HEK293T (cell line): ENCODE measurements at places on chromosomes 2 and 18.
A peak's percentile ranks its signal among the peaks of the same experiment; 100 is the strongest.

- DNase-seq, result no peak
Measured at GRCh38 chr2:177506998-177507397, 114.4 kb downstream of the AGPS start.

DNA sequence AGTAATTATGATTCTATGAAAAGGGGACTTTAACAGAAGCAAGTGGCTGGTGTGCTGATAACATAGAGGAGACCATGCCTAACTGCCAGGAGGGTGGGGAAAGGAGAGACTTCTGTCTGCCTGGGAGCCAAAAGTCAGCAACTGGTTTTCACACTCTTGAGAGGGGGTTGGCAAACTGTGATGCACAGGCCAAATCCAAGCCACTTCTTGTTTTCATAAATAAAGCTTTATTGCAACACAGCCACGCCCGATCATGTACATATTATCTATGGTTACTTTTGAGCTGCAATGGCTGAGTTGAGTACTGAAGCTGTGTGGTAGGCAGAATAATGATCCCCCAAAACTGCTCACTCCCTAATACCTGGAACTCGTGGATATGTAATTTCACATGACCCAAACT, 208.4 kb downstream of the LNPK start:
- DNase-seq, result no peak

- DNase-seq, result no peak
Measured at GRCh38 chr2:241232736-241233575, 44.5 kb downstream of the ANO7 start.

DNA sequence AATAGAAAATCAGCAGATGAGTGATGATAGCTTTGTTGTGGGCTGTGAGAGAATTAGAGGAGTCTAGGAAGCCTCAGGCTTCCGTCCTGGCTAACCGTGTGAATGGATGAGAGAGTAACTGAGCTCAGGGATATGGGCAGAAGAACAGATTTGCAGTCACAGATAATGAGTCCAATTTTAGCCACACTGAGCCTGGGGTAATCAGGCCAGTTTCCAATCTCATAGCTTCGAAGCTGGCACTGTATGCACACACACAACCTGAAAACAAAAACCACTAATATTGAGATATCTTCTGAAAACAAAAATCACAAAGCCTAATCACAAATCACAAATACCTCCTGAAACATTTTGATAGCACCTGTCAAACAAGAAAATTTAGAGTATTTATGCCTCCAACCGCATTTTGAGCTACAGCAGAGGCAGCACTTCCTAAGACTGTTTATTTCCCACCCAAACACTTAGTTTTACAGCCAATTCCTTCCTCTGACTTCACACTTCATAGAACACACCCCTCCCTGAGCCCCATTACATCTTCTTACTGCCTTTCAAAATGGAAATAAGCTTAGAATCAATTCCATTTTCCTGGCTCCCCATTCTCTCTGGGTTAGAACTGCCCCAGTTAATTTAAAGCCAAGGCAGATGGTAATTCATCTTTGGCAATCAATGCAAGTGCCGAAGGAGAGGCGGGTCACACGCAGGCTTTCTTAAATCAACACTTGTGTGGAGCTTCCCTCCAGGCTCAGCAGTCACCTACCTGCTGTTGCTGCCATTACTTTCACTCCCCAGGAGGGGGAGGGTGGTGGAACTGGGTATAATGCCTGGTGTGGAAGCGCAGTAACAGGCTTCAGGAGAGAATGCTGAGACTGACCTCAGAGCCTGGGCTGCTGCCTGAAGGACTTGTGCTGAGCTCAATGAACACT, 18.9 kb downstream of the TTR start:
- DNase-seq, result peak; percentile 78

DNA sequence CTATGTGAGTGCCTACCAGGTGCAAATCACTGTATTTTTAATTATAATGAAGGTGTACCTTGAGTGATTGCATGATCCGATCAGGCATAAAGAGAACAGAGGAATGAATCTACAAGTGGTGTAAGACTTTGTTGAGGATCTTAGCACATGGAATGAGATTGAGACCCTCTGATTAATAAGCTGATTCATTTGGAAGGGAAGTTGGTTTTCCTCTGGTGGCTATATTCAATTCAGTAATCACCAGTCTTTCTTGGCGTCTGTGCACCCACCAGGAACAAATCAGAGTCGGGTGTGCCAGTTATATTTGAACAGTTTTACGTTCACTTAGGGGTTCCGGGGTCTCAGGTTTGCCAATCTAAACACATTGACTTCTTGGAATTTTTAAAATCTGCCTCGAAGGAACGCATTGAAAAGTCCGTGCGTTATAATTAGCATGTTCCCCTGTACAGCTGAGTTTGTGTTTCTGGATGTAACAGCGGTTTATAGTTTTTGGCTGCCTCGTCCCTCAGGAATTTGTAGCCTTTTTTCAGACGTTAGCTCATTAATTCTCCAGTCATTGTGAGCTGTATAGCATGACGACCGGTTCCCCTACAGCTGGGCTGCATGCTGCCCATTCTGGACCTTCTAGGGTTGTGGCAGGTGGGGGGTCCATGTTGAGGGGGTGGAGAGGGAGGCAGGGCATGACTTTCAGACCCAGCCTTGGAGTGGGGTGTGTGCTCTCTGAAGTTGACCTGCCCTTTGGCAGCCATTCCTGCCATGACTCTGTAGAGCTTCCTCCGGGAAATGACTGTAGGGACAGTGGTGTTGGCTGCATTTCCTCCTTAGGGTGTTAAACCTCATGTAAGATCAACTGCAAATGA, 20.3 kb downstream of the MYO1B start:
- no peak for DNase-seq
